GM12864 (cell line): ENCODE measurements at places on chromosomes 3 and 15.

GRCh38 chr3:133937756-133938601 lies 42.3 kb upstream of the RAB6B start:
- no peak for DNase-seq

- no peak for DNase-seq
Measured at GRCh38 chr3:102712896-102713295, 278.1 kb downstream of the ZPLD1 start.

DNA sequence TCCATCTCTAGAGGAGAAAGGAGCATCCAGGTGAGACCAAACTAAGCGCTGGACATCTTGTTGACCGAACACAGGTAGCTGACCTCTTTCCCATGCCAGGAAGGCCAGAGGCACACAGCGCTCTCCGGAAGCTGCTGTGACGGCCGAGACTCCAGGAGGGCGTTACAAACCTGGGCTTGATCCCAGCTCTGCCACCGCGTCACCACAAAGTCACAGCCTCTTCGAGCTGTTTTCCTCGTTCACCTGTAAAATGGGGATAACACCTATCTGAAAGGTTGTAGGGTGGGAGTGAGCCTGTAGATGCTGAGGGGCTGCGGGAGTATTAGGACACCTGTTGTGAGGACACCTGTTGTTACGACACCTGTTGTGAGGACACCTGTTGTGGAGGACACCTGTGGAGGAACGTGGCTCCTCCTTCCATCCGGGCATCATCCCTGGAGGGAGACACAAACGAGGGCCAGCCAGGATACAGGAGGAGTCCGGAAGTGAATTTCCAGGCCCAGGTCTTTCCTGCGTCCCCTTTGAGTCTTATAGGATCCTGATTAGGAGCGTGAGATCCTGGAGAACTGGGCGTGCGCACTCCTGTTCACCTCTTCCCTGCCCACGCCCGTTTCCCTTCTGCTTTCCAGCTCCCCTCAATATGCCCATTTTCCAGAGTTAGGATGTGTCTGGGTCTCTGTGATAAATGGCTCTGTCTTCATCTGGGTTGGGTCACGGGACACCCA lies 2.3 kb upstream of the MUC4 start:
- DNase-seq, result no peak

GRCh38 chr3:159796744-159797143 lies 191.9 kb upstream of the IL12A start:
- DNase-seq, result no peak

DNA sequence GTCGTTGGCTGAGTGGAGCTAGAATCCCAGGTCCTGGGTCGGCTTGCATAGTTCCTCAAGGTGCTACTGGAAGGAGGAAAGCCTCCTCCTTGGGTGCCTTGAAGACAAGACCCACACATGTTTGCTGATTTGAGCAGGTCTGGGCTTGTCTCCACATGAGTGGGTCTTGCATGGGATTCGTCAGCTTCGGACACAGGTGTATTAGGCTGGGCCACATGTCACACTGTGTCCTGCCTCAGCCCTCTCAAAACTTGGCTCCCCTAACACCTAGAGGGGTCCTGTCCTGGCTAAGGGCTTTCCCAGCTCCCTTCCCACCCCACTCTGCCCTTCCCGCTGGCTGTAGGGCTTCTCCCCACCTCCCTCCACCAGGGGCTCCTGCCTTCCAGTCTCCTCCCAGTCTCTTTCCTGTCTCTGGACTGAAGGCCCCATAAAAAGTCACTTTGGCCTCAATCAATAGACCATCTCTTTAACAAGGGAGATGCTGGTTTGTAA lies 73.0 kb upstream of the ADPGK start:
- DNase-seq, result no peak

DNA sequence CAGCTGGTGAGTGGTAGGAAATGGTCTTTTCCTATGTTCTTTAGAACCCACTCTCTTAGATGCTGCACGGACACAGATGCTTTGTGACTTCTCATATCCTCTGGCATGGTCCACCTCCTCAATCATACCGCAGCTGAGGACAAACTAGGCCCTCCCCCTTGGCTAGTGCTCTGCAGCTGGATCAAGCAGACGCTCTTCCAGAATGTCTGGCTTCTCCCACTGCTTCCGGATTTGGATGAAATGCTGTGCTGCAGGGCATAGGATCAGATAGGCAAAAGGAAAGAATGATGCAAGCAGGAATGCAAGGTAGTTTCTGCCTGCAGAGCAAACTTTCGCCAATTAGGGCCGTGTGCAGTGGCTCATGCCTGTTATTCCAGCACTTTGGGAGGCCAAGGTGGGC lies 75.7 kb upstream of the SLC4A7 start:
- DNase-seq, result no peak

DNA sequence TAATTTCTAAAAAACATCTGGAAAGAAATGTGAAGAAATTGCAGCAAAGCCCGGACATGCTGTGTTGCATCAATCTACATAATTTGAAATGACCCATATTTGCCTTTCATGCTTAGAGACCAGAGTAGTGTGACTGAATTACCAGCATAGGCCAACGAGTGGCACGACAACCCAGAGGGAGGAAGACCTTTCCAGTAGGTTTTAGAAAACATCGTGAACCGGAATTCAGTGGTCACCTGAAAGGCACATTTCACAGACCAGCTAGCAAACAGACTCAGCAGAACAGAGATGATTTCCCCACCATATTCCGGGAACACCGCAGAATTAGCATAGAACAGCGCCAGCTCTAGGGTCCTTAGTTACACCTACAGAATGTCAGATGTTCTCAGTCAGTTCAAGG lies 620.0 kb upstream of the ZNF385D start:
- no peak for DNase-seq
